Activated T-cell treated with anti-CD3 and anti-CD28 coated beads, Interleukin-2, amount 50 U/mL, for 72 hours (primary cell): ENCODE measurements at places on chromosomes 5 and 9. TPM values are rescaled to one million over a fixed set of nuclear protein-coding genes. Genes with fewer than 3 reads are reported as not detected.

DNA sequence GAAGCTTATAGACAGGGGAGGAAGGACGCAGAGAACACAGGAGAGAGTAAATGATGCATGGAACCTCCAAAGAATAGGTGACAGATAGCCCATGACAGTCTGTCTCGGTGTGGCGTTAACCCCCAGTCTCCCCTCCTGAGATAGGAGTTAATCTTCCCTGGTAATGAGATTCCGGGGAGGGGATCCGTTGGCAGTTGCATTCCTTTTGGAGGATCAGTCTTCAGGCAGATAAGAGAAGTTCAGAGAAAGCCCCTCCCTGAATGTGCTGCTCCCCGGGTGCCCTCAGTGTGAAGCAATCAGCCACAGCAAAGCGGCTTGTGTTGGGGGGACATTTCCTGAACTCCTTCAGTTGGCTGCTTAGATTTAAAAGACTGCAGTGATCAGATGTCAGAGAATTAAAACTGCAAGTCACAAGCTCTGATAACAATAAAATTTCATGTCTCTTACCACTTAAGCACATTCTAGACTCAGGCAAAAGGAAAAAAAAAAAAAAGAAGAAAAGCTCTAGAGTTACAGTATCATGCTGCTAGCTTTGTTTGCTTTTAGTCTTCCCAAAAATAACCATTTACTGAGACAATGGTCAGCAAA, 121.1 kb downstream of the EGFLAM start:
- no peak for DNase-seq

GRCh38 chr5:169886033-169886432, 94.3 kb downstream of the INSYN2B start:
- no peak for DNase-seq

- DNase-seq = no peak
These were observed 166.0 kb downstream of the ROR2 start for GRCh38 chr9:91783876-91784672.

DNA sequence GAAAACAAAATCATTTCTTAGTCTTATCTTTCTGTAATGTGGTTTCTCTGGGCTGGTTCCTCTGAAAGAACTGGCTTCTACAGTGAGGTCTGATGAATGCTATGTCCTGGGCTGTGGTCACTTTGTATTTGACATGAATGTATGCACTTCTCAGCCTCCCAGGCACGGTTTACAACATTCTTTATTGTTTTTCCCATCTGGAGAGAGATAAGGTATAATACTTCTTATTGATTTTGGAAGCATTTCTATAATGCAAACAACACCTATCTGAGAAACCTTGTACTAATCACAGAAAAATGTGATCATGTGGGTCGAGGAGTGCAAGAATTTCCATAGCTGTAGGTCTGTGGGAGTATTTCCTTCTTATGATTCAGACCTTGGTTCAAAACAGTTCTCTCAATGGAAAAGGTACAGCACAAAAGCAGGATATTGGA, 46.9 kb downstream of the ACTBL2 start:
- no peak for DNase-seq

DNA sequence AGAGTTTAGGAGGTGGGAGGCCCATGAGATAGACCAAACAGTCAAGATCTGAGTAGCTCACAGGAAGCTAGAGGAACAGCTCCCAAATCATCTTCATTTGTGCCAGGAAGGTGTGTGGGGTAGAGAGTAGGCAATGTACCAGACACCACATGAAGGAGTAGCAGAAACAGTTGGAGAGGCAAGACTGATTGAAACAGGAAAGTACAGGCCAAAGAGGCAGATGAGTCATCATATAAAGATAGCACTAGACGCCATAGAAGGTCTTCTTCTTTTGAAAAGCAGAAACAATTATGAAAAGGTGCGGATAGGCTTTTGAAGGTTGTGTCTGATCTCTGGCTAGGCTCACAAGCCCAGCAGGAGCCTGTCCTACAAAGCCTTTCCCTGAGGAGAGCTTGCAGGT, 62.7 kb upstream of the PALM2AKAP2 start:
- DNase-seq = no peak

- DNase-seq = no peak
These were observed 40.4 kb downstream of the CFAP95 start for GRCh38 chr9:69861011-69861410.

DNA sequence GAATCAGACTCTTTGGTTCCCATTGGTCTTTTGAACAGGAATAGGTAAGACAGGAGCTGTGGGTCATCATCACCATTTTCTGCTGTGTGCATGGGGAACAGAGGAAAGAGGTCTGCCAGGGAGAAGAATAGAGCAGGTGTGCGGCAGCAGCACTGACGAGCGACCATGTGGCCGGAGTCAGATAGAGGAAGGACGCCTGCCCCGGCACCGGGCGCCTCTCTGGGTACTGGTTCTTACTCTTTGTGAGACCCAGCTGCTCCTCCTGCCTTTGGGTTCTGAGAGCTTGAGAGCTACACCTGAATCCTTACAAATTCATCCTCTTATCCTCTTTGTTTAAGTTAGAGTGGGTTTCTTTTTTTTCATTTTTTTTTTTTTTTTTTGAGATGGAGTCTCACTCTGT, 90.8 kb downstream of the NDFIP1 start:
- DNase-seq = no peak

- DNase-seq = no peak
These were observed 205.3 kb downstream of the SLCO4C1 start for GRCh38 chr5:102090770-102091169.

DNA sequence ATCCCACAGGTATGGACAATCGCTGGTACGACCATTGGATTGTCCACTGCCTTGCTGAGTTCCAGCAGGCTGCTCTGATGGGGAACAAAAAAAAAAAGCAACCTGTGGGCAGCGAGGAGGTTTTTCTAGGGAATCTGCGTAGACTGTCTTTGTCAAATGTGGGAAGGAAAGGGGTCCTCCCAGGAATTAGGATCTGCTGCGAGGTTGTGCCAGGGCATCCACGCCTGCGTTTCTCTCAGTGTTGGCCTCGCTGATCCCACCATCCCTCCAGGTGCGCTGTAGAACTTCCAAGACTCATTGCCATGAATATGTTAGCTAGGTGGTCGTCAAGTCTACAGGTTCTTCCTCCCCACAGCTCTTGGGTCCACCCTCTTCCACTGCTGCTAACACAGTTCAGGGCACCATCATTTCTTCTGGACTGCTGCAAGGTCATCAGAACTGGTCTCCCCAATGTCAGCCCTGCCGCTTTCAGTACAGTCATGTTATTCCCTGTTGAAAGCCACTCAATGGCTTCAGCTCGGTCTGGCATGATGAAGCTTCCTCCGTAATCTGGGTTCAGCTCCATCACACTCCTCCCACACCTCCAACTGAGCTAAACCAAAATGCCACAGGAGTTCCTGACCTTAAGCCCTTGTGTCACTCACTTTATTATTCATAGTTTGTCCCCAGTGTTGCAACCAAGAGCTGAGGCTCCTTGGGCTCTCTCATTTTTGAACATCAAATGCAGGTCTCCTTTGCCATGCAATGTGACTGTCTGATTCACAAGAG, 79.5 kb upstream of the DMRT1 start:
- DNase-seq = no peak

- DNase-seq = no peak
These were observed 2.3 kb downstream of the SLC22A4 start for GRCh38 chr5:132296412-132297016.

The NSG2 gene
- not detected for total RNA-seq

The C5orf52 gene
- total RNA-seq = not detected

The FAM153A gene
- 58.1 TPM for total RNA-seq

The PCDHGA11 gene
- not detected for total RNA-seq

The CER1 gene
- not detected for total RNA-seq
